ENCODE measurements at places on chromosomes 4 and X.
A peak's percentile ranks its signal among the peaks of the same experiment; 100 is the strongest.

DNA sequence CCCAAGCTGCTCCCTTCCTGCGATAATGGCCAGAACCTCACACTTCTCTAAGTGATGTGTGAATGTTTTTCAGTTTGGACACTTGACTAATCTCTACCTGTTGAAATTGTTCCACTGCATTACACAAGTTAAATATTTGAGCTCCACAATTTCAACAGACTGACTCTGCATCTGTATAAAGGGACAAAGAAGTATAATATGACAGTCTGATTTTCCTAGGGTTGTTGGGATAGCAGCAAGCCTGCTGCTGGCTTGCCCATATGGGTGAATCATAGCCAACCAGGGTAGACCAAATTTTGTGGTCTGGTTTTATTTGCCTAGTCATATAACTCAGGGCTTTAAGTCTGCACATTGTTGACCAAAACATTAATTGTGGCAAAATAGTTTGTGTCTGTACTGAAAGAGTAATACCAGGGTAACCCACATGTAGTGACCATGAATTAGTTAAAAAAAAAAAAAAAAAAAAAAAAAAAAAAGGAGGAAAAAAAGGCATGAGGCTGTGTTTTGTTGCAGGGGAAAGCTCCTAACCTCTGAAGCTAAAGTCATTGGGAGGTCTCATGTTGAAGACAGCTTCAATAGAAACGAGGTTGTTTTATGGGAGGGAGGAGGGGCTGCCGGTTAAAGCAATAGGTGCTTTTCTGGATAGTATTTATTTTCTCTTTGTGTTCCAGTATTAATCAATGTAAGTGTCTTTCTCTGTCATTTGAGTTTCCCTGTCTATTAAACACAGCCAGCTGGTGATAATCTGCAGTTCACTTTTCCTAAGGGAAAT lies 534.2 kb downstream of the RAB28 start:
- DNase-seq, result no peak

DNA sequence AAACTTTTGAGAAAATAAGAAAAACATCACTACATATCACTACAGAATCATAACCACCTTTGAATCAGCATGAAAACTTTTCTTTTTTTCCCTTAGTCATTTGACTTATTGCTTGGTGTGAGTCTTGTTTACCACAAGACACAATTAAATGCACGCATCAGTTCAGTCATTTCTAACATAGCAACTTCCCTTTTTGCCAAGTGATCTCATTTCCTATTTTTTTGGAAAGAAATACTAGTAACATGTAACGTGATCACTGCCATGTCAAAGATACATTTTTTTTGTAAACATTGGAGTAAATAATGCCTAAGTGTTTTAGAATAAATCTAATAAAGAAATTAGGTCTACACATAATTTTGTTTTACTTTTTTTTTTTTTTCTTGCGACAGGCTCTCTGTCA lies 5.1 kb upstream of the CXCL8 start:
- no peak for DNase-seq

DNA sequence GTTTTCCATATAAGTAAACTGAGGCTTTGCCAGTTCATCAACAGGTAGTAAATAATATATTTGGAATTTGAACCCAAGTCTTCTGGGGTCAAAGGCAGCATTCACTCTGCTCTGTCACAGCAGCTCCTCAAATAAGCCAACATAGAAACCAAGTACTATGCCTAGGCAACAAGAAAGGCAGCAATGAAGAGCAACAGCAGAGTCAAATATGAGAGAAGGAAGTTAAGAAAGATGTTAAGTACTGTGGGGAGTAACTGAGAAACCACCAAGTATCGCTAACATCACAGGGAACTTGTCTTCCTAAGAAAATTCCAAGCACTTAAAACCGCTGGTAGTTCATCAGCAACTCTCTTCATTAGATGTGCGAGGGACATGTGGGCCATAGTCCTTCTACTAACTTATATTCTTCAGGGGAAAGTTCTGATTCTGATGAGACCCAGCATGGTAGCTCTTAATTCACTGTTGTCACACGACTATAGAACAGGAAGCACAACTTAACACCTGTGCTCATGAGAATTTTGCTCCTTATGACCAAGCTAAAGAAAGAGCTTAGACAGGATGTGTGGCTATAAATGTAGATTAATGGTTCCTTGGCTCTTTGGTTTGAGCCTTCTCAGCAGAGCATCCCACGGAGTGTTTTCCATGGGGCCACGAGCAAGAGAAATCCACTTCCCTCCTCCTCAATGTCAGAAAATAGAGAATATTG lies 107.8 kb downstream of the AR start:
- no peak for DNase-seq

- DNase-seq, result no peak
Observed at GRCh38 chr4:100816436-100817045, 298.7 kb upstream of the EMCN start.

- DNase-seq, result peak; percentile 77
Observed at GRCh38 chr4:153152501-153153338, 51.5 kb upstream of the TRIM2 start.

DNA sequence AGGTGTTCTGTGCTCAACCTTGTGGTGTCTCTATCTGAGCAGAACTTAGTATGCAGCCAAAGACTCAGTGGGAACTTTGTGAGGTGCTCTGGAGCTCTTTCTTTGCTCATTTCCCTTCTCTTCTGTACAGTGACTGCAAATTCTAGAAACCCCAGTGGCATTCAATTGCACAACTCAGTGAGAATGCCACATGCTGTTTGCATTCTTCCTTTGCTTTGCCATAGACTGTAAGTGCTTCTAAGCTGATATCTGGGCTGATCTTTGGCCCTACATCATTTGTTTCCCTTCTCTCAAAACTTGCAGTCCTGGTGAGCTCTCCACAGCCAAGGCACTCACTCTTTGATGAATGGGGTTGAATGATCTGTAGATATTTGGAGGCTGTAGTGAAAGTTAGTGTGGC lies 7.0 kb downstream of the PNMA3 start:
- DNase-seq, result no peak

- DNase-seq, result peak; percentile 78
Observed at GRCh38 chr4:118888666-118889311, at the start of gene SYNPO2. SYNPO2 (plus strand) TSS chr4:118888854; CDS start chr4:118889037, 183 bp downstream.

GRCh38 chrX:47248576-47248975 lies 15.8 kb downstream of the USP11 start:
- no peak for DNase-seq

- DNase-seq, result no peak
Observed at GRCh38 chr4:16694173-16694883, 204.1 kb downstream of the LDB2 start.

DNA sequence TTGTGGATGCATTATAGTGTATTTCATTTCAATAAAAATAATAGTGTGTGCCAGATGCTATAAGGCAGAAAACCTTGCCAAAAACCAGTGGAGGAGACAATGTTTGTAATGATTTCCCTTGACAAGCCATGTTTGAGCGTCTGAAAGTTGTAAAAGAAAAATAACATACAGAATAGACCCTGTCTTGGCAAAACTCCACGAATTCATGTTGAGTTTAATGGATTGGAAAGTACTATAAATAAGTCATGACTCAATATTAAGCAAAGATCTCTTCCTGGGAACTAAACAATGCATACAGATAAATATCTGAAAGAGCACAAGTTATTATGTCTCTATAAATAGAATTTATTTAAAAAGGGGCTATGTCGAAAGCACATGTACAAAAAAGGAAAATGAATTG lies 543.5 kb downstream of the GABRG1 start:
- DNase-seq, result no peak

- DNase-seq, result no peak
Observed at GRCh38 chr4:137156054-137156453, 376.2 kb downstream of the PCDH18 start.

GRCh38 chrX:43627147-43627546 lies 29.0 kb upstream of the MAOA start:
- no peak for DNase-seq

- no peak for DNase-seq
Observed at GRCh38 chr4:137529432-137529831, 2.9 kb downstream of the PCDH18 start.

DNA sequence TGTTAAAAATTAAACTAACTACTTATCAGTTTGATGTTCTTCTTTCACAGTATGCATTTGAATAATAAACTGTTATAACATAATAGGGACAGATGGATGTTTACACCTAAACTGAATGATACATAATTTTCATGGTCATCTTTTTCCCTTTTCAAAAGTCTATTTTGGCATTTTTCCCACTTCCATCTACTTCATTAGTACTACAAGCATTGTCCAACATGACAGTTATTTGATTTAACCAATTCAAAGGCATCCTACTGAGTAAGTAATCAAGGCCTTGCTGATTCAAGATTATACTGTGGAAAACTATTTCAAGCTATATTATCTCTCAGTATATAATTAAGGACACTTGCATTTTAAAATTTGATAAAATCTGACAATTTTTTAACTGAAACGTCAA lies 212.9 kb downstream of the FAT4 start:
- DNase-seq, result no peak

- peak; percentile 3 for DNase-seq
Observed at GRCh38 chrX:97846718-97847237, 963.1 kb downstream of the RPA4 start.

- DNase-seq, result no peak
Observed at GRCh38 chr4:152098365-152099060, 337.7 kb upstream of the GATB start.

GRCh38 chrX:100662796-100663195 lies 18.8 kb downstream of the SRPX2 start:
- no peak for DNase-seq

DNA sequence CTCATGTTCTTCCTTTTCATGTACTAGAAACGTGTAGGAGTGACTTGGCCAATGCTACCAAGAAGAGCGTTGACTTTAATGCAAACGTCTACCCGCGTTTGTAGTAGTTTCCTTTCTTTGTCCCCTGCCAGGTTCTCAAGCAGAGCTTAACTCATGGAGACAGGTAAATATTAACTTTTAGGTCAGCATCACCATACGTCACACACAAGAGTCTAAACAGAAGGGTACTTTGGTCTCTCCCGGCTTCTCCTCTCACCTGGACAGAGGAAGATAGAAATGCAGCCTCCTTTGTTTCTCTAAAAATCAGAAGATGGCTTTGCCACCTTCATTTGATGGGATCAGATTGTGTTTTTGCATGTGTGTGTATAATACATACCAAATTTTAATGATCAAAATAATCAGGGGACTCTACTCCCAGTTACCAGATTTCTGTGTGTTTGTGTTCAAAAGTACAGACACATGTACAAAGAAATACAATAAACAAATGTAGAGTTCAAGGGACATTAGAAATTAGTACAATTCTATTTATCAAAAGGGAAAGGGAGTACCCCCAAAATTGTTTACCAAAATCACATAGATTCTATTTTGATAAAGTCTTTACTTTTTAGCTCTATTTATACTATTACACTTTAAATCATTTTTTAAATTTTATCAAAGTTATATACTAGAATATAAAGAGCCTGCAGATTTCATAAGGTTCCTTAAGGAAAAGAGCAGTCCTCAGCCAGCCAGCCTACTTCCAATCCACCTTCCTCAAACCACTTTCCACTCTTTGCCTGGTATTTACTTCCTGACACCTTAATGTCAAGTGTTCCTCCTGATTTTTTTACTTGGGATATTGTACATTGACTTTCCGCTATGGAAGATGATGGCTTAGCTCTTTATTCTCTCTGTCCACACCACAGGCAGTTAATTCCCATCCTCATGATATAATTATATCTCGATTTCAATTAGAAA lies 195.5 kb downstream of the RELL1 start:
- DNase-seq, result no peak

- DNase-seq, result no peak
Observed at GRCh38 chr4:155640751-155641150, 25.9 kb upstream of the GUCY1A1 start.

- DNase-seq, result no peak
Observed at GRCh38 chr4:160846121-160846520, 1317.7 kb downstream of the FSTL5 start.

DNA sequence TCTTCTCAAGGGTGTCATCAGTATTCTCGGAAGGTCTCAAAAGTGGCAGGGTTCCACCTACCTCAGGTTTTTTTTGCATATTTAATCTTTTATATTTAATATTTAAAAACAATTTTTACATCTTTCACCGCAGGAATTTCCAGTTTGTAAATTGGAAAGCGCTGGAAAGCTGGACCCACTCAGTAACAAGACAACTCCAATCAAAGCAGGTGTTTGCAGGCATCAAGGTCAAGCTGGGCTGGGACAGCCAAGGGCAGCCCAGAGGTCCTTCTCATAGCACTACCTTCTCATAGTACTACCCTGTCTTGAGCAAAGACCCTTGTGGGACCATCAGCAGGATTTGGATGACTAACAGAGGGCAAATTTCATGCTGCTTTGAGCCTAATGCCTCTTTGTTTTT lies 160.1 kb downstream of the TET2 start:
- DNase-seq, result no peak

DNA sequence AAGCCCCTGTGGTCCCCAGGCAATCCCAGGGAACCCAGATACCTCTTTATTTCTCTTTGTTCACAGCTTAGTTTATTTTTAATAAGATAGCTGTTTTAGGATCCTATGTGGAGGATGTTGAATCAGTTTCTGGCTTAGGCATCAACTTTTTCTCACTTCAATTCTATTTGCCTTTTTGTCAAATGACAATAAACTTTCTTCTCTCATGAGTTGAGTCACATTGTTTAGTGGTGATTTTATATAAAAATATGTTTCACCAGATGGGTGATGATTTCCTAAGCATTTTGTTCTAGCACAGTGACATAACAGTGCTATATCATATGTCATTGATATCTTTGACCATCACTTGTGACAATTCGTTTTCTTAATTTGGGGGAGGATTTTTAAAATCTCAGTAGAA lies 198.1 kb upstream of the PUDP start:
- DNase-seq, result no peak

- no peak for DNase-seq
Observed at GRCh38 chr4:70759627-70760026, 37.9 kb downstream of the RUFY3 start.

- DNase-seq, result peak; percentile 68
Observed at GRCh38 chr4:185134307-185134869, 8.7 kb upstream of the SLC25A4 start.

DNA sequence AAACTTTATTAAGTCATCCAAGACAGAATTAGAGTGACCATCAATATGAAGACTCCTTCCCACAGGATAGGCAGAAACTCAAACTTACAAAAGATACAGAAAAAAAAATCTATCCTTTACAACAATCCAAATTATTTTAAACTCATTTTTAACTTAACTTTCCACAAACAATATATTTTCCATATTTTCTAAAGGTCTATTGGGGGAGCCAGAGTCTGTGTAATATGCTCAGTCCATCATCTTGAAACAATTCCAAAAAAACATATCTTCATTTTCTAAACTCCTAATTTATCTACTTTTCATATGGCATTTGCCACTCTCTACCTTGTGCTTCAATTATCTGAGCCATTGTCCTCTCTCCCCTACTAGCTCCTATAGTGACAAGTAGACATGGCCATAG lies 378.1 kb downstream of the PDGFC start:
- DNase-seq, result no peak

DNA sequence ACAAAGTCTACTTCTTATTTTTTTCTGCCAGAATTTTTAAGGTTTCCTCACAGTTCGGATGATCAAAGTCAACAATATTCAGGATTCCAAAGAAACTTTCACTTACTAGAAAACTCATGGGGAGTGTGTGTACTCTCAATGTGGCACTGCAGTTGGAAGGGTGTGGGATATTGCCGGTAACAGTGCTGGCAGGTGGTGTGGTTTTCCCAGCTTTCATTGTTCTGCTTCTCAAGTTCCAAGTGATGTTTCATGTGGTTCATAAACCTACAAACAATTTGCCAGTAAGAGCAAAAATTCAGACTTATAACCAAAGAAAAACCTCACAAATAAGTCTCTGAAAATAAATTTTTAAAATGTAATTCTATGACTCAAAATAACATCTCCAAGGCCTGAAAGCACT lies 39.8 kb downstream of the ZNF280C start:
- DNase-seq, result no peak
